Uterus (tissue), 4 donors: ENCODE measurements at places on chromosomes 1 and 21. TPM values are rescaled to one million over a fixed set of nuclear protein-coding genes. Genes with fewer than 3 reads are reported as not detected.

The YBEY gene
- 78.6 TPM for total RNA-seq

The CNIH3 gene
- not detected for total RNA-seq

The KRTAP13-2 gene
- total RNA-seq = not detected

The UMODL1 gene
- total RNA-seq = not detected

The TAF1A gene
- 3.5 TPM for total RNA-seq

The HIPK1 gene
- total RNA-seq = 53.9 TPM

- no peaks in the 10 kb centered on the region for H3K27me3 ChIP-seq
- no peaks in the 10 kb centered on the region for H3K4me1 ChIP-seq
- H3K36me3 ChIP-seq = no peaks in the 10 kb centered on the region
- H3K4me3 ChIP-seq = no peak overlapping the region
- no peak overlapping the region for H3K27ac ChIP-seq
Observed at GRCh38 chr1:222234351-222234750, 313.6 kb downstream of the HHIPL2 start.

DNA sequence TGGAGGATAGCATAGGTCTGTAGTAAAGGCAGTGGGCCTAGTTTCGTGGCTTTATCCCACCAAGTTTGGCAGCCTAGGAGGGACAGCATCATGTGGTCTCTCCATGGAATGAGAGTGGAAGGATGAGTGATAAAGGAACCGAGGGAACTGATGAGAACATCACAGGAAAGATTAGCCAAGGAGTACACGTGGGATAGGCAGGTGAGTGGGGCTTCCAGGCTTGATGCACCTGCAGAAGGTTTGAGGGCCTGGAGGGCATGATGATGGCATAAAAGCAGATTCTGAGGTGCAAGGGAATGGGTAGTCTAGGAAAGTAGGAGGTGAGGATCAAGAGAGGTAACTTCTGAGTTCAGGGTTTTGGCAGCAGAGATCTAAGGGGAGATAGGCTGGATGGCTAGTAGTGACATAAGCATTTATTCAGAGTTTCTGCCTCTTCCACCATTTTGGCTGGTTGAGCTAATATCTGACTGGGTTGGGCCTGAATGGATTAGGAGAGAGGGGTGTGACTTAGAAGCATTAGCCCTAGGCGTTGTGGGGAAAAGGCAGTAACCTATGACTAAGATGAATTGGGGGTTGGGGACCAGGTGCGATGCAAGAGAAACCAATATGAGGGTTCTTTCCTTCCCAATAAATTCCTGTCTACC is 9.1 kb downstream of the PTGFRN start:
- H3K4me3 ChIP-seq = no peak overlapping the region
- no peaks in the 10 kb centered on the region for H3K36me3 ChIP-seq
- DNase-seq = no peak
- no peaks in the 10 kb centered on the region for H3K4me1 ChIP-seq
- no peak overlapping the region for H3K27ac ChIP-seq

- no peaks in the 10 kb centered on the region for H3K27me3 ChIP-seq
- no peaks in the 10 kb centered on the region for H3K4me1 ChIP-seq
- H3K27ac ChIP-seq = no peak overlapping the region
- no peak overlapping the region for H3K4me3 ChIP-seq
- no peak for DNase-seq
Observed at GRCh38 chr1:21052034-21052433, 124.7 kb downstream of the EIF4G3 start.

- peak overlapping the region; percentile 14 for H3K27ac ChIP-seq
- H3K36me3 ChIP-seq = no peaks in the 10 kb centered on the region
- H3K27me3 ChIP-seq = no peaks in the 10 kb centered on the region
- peaks cover 27% of the 10 kb centered on the region for H3K4me1 ChIP-seq
Observed at GRCh38 chr1:206705726-206706297, 21.1 kb downstream of the MAPKAPK2 start.

DNA sequence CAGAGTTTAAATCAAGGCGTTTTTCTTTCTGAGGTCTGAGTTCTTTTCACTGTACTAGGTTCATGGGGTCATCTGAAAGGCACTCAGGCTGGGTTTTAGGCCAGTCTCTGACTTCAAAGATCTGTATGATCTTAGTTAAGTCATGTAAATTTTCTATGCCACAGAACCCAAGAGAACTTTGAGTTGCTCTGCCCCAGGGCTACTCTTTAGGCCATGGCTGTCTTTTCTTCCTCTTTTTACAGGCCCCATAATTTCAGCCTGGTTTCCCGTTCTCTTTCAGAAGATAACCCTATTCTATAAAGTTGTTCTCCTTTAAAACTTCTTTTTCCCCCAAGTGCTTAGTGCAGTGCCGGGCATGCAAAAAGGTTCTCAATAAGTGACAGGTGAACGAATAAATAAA is 26.1 kb downstream of the METTL13 start:
- DNase-seq = no peak
- H3K4me1 ChIP-seq = no peaks in the 10 kb centered on the region
- H3K27me3 ChIP-seq = no peaks in the 10 kb centered on the region
- no peaks in the 10 kb centered on the region for H3K36me3 ChIP-seq
- H3K4me3 ChIP-seq = no peak overlapping the region

GRCh38 chr1:193176113-193176512 is 10.3 kb downstream of the B3GALT2 start:
- H3K27ac ChIP-seq = no peak overlapping the region
- H3K27me3 ChIP-seq = no peaks in the 10 kb centered on the region
- no peaks in the 10 kb centered on the region for H3K4me1 ChIP-seq
- no peak overlapping the region for H3K4me3 ChIP-seq
- DNase-seq = no peak
- no peaks in the 10 kb centered on the region for H3K36me3 ChIP-seq

DNA sequence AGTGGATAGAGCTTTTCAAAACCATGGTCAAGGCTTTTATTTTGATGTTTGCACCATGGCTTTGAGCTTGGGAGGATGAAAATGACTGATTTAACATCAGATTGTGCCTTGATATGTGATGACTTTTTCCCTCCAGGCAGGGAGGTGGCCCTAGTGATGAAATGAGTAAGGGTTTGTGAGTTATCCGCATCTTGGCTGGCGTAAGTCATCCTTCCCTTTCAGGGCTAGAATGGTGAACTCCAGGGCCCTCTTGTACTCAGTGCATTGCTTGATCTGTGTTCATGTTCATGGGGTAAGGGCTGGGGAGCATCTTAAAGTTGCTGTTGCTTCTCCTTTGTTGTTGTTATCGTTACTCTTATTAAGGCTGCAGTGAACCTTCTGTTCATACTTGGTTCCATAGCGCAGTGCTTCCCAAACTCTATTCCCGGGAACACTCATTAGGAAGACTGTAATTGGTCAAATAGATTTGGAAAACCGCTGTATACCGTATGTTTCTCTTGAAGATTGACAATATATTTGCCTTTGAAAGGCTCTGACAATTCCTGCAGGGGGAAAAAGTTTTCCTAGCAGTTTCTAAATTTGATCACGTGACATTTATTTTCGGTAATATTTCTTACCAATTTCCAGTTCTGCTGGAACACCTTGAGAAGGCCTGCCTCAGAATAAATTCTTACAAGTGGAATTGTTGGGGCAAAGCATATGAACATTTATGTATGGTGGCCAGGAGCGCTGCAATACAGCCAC is 23.1 kb downstream of the GPR137B start:
- H3K4me1 ChIP-seq = no peaks in the 10 kb centered on the region
- no peak overlapping the region for H3K4me3 ChIP-seq
- H3K27me3 ChIP-seq = no peaks in the 10 kb centered on the region
- H3K36me3 ChIP-seq = no peaks in the 10 kb centered on the region
- no peak overlapping the region for H3K27ac ChIP-seq
- no peak for DNase-seq

DNA sequence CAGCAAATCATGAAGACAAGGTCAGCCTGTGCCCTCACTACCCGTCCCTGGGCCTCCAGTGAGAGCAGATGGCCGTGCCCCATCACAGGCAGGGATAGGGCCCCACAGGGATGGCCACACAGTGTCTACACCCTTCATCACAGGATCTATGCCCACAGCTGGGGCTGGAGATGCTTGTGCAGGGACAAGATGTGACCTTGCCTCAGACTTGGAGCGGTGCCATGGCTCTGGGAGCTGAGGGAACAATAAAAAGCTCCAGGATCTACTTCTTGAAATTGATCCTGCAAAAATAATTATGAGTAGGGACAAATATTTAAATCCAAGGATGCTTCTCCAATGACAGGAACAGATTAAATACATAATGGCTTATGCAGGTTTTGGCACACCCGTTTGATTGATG is 25.4 kb upstream of the TCEA3 start:
- no peak for DNase-seq
- H3K27ac ChIP-seq = no peak overlapping the region
- H3K4me1 ChIP-seq = no peaks in the 10 kb centered on the region
- no peak overlapping the region for H3K4me3 ChIP-seq
- H3K36me3 ChIP-seq = no peaks in the 10 kb centered on the region

GRCh38 chr1:68358439-68358838 is 91.3 kb downstream of the RPE65 start:
- H3K36me3 ChIP-seq = no peaks in the 10 kb centered on the region
- H3K4me1 ChIP-seq = no peaks in the 10 kb centered on the region
- H3K4me3 ChIP-seq = no peak overlapping the region

DNA sequence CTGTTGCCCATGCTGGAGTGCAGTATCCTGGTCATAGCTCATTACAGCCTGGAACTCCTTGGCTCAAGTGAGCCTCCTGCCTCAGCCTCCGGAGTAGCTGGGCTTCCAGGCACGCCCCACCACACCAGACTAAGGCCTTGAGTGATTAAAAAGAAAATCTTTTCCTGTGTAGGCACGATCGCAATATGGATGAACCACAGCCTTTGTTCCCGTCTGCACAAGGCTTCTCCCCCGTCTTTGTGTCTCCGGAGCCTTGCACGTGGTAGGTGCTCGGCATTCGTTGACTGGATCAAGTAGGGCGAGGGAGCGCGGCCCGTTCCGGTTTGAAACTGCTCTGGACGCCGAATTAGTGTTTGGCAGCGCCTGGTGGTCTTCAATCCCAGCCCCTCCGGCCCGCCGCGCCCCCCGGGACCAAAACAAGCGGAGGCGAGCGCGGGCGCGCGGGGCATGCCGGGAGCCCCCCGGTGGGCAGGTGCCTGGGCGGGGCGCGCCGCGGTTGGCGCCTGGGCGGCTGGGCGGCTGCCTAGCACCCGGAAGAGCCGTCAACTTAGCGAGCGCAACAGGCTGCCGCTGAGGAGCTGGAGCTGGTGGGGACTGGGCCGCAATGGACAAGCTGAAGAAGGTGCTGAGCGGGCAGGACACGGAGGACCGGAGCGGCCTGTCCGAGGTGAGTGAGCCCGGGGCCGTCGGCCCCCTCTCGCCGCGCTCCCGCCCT is at the start of gene SFT2D2:
Gene SFT2D2 (plus strand): TSS at position 529 of the 715 bp plus-strand sequence. CDS start 76 bp downstream, at position 605.
- H3K4me1 ChIP-seq = peaks cover 13% of the 10 kb centered on the region
- H3K27me3 ChIP-seq = no peaks in the 10 kb centered on the region
- DNase-seq = peak; percentile 80
- H3K27ac ChIP-seq = peak within 1 kb of the TSS; percentile 95
- no peaks in the 10 kb centered on the region for H3K36me3 ChIP-seq

GRCh38 chr1:65792669-65793358 is at the start of gene PDE4B:
PDE4B (plus strand) TSS chr1:65792895.
- no peak within 1 kb of the TSS for H3K4me3 ChIP-seq
- H3K27me3 ChIP-seq = peaks cover 6% of the 10 kb centered on the region
- H3K36me3 ChIP-seq = no peaks in the 10 kb centered on the region
- H3K4me1 ChIP-seq = no peaks in the 10 kb centered on the region
- no peak for DNase-seq
- H3K27ac ChIP-seq = no peak within 1 kb of the TSS

- peaks cover 6% of the 10 kb centered on the region for H3K4me1 ChIP-seq
- DNase-seq = no peak
- H3K4me3 ChIP-seq = no peak overlapping the region
- no peaks in the 10 kb centered on the region for H3K27me3 ChIP-seq
Observed at GRCh38 chr1:222976453-222976852, 161.6 kb downstream of the DISP1 start.

DNA sequence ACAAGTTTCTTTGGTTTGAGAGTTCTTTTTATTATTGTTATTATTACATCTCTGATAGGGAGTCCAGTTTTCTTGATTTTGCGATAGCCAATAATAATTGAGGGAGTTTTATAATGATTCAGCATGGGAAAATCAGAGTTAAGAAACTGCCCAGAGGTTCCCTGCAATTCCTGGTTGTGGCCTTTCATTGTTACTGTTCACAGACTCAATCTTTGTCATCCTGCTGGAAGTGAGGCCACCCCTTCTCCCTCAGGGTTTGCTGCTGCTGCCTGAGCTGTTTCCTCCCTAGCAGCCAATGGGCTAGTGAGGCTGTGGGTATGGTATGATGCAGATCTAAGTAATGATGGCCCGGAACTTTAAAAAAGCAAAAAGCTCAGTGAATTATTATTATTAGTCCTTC is 50.2 kb upstream of the TACSTD2 start:
- H3K27me3 ChIP-seq = no peaks in the 10 kb centered on the region
- no peak overlapping the region for H3K4me3 ChIP-seq
- H3K27ac ChIP-seq = no peak overlapping the region
- no peaks in the 10 kb centered on the region for H3K36me3 ChIP-seq

DNA sequence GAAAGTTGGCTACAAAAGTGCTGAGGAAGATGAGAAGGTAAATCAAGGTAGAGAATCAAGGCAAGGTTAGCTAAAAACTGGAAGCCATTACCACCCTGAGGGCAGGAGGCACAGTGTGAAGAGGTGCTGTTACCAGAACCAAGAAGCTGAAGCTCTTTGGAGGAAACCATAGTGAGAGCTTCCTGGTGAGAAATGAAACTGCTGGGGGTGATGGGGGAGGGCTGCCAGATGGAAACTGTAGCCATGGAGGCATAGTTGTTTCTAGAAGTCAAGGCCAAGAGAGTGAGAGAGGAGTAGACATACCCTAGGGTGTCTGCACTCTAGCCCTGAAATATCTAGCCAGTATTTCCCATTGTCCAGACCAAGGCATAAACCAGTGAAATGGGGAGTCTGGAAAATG is 28.7 kb downstream of the IFI44 start:
- no peaks in the 10 kb centered on the region for H3K27me3 ChIP-seq
- no peaks in the 10 kb centered on the region for H3K4me1 ChIP-seq
- no peak overlapping the region for H3K4me3 ChIP-seq
- no peaks in the 10 kb centered on the region for H3K36me3 ChIP-seq

GRCh38 chr1:88787023-88787903 is 103.2 kb downstream of the PKN2 start:
- no peak for DNase-seq
- no peaks in the 10 kb centered on the region for H3K4me1 ChIP-seq
- no peak overlapping the region for H3K27ac ChIP-seq
- no peak overlapping the region for H3K4me3 ChIP-seq

DNA sequence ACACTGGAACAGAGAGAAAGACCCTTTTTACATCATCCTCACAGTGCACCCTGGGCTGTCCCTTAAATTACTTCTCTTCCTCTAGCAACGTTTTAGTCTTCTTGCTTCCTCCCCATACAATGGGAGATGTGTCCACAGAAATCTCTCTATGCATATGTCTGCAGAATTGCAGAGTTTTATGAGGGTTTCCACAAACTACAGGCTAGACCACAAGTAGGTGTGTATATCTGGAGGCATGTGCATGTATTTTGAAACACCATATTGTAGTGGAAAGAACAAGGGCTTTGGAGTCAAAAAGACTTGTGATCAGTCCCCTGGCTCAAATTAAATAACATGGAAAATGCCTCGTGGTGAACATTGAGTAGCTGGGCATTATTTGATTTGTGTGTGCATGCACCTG is 121.3 kb upstream of the IPO9 start:
- no peak overlapping the region for H3K4me3 ChIP-seq
- no peak overlapping the region for H3K27ac ChIP-seq
- H3K4me1 ChIP-seq = peaks cover 10% of the 10 kb centered on the region
- no peaks in the 10 kb centered on the region for H3K27me3 ChIP-seq
